SK-MEL-5 (cell line): ENCODE measurements at places on chromosomes 5 and 9. TPM values are rescaled to one million over a fixed set of nuclear protein-coding genes. Genes with fewer than 3 reads are reported as not detected.

Gene MSMP
- total RNA-seq = not detected in 2 replicates

Gene DNLZ
- total RNA-seq = 19.4 and 35.1 TPM in 2 replicates

- DNase-seq = peak; percentile 10
These were observed 125.3 kb downstream of the ST8SIA4 start for GRCh38 chr5:100777680-100778300.

GRCh38 chr5:157004893-157005551 is 42.0 kb upstream of the TIMD4 start:
- DNase-seq = no peak

DNA sequence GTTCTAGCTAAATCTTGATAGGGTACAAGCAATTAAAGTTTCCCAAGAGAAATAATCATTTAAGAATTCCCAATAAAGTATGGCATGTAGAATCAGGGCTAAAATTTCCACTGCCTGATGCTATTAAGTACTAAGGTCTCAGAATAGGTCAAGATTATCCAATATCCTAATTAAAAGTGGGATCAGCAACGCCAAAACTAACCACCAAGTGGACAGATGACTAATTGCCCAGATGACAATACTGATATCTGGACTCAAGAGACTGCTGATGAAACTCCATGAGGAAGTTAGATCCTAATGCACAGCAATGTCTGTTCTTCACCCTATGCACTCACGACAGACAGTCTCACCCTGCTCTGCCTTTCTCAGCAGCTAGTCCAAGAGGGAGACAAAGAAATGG is 14.3 kb downstream of the DEPDC1B start:
- DNase-seq = no peak

GRCh38 chr5:136033848-136034247 is 5.1 kb downstream of the TGFBI start:
- DNase-seq = no peak

DNA sequence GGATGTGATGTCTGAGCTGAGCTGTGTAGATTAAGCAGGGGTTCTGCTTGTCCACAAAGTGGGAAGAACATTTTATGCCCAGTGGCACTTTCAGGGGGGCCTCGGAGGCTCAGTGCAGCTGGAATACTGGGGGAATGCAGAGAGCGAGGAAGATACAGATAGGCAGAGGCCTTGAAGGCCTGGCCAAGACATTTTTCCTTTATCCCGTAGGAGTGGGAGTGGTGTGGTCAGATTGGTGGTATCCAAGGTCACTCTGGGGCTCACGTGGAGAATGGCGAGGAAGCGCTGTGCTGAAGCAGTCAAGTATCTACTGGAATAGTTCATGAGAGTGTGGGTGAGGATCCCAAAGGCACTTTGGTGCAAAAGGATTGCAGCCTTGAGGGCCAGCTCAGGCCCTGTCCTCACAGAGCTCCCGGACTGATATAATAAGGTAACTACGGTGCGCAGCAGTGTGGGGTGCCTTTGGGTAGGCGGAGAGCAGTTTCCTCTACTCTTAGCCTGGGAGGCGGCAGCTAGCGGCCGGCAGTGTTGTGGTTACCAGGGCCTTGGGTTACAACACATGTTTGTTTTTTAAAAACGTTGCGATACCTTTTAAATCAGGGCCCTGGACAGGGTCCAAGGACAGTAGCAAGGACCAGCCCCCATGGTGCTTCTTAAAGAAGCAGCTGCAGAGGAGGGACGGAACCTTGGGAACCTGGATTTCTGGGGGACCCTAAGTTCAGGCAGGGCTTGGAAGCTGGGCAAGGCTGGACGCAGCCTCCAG is 10.8 kb upstream of the CCDC69 start:
- DNase-seq = no peak
